ENCODE measurements at places on chromosomes 16 and 17.
A peak's percentile ranks its signal among the peaks of the same experiment; 100 is the strongest.

GRCh38 chr17:38441429-38442061, 13.3 kb downstream of the ARHGAP23 start:
- DNase-seq: no peak

DNA sequence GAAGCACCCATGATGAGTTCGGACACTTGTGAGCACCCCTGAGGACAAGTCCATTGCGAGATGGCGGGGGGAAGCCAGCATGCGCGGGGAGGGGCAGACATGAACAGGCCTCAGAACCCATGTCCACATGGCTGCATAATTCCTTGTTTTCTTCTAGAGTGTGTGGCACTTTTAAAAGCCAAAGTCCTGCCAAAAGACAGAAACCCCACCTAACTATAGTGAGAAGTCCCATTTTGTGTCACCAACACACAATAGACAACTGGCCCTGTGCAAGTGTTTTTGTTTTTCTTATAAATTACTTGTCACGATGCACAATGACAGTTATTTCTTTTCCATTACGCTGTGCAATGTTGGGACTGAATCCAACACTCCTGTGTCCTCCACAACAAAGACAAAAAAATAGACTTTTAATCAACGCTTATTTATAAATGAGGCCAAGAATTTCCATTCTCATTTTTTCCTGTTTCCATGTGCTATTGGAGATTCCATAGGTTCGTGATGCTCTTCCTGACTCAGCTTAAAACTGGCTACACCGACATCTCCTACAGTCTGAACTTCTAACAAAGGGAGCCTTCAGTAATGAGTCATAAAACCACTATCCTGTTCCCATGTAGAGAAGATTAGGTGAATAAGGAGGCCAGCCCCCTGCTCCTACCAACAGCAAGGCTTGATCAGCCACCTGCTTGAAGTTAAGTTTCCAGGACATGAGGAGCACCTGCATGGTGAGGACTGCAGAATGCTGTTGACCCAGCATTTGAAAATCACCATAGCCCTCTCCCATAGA, 98.9 kb downstream of the ZNF423 start:
- DNase-seq: peak; percentile 78

GRCh38 chr16:19410435-19411171, 7.1 kb upstream of the TMC5 start:
- no peak for DNase-seq

GRCh38 chr17:48551596-48552465, 6.9 kb upstream of the HOXB2 start:
- peak; percentile 43 for DNase-seq

DNA sequence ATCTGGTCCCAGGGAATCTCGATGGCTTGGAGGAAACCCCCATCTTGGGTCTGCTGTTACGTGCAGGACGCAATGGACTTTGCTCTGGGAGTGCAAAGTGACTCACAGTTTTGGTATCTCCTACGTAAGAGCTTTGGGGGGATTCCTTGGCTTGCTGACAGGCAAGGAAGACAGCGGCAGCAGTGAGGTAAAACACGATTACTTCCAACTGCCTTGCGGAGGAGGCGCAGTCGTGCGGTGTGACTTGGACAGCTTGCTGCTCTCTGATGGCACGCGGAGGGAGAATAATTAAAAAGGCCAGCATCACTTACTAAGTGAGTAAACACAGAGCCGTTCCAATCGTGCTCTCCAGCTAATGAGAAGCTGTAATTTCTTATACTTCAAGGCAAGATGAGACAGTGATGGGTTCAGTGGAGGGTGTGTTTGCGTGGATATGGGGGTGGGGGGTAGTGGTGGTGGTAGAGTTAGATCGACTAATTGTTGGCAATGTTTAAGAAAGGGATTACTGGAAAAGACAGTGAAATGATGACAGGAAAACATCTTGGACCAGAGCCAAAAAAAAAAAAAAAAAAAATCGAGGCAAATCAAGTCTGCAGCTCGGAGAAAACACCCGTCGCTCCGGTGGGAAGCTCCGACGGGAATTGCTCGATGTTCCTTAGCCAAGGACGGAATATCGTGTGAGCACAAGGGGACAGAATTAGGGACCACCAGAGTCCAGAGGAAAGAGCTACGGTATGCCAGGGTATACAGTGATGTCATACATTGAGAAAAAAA, 184.8 kb upstream of the ZFHX3 start:
- peak; percentile 89 for DNase-seq

DNA sequence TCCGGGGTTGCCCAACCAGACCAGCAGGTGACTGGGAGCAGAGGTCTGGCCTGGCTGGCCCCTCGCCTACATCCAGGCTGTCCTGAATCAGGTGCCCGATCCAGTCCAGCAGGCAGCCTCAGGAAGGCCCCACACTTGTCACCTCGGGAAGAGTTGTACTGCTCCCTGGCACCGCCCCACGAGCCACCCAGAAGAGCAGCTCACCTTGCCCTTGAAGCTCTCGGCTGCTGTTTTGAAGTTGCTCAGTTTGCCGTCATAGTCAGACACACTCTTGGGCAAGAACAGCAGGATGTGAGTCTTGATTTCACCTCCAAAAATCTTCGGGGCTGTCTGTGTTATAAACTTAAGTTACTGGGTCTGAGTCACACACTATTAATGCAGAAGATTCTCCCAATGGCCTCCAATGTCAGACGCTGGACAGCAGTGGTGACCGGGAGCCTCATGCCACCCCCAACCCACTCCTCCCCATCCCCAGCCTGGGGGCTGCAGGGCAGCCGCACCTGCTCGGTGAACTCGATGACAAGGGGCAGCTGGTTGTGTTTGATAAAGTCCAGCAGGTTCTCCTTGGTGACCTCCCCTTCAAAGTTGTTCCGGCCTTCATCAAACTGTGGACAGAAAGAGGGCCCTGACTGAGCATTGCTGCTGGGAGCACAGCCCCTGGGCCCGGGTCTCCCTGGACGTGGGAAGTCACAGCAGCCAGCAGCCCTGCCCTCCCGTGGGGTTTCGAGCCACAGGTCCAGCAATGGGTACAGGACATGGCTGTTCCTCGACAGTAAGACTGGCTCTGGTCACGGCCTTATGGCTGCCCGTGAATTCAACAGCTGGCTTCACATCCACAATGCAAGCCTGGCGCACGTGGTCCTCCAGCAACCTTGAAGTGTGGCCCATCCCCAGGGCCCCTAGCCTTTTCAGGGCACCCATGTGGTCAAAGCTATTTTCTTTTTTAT, 12.2 kb upstream of the PPP1R27 start:
- no peak for DNase-seq

DNA sequence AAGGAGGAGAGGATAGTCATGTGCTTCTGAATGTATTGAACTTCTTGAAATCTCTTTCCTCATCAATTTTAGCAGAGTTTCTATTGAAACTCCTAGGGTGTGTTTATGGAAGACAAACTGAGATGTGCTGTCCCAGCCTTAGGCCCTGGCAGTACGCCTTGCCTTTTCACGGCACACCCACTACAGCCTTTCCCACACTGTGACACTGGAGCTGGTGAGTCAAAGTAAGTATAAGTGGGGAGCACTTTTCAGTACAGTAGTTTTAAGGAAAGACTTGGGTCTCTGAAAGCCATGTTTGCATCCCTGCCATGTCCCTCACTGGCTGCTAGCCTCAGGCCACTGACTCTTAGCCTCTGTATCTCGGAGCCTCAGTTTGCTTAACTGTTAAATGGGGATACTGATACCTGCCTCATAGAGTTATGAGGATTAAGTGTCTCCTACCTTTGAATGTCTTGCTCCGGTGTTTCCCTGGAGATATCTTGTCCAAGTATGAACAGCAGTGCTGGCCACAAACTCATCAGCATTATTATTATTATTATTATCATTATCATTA, 144.7 kb upstream of the CRHR1 start:
- DNase-seq: no peak

DNA sequence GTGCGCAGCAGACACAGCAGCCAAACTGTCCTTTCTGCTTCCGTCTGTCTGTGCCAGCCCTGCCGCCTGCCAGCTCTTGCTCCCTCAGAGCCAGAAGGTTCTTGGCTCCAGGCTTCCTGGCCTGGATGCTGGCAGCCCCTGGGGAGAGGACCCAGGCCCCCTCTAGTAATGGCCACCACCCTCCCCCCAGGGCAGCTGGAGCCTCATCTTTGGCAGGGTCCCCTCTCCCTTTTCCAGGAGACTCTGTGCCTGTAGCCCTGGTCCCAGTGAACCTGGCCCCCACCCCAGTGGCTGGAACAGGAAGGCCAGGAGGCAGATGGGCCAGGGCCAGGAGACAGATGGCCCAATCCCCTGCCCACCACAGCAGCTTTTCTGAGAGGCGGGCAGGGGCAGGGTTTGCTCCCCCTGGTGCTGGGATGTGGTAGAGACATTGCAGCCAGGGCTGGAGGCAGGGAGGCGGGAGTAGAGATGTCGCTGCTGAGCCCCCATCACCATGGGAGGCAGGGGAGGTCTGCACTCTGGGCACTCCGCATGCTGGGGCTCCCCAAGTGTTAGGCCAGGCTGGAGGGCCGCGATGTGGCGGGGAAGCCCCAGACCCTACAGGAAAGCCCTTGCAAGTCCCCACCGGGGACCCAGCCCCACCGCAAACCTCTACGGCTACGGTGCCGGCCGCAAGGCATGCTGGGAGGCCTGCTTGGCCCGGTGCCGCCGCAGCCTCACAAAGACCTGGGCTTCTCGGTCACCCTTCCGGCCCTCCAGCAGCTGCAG, 16.7 kb downstream of the UNC13D start:
- peak; percentile 66 for DNase-seq

- peak; percentile 58 for DNase-seq
These were observed 20.5 kb downstream of the KRT9 start for GRCh38 chr17:41551365-41551764.

GRCh38 chr16:81408409-81408950, 36.1 kb upstream of the CMIP start:
- no peak for DNase-seq

- peak; percentile 34 for DNase-seq
These were observed 77.5 kb downstream of the MRTFB start for GRCh38 chr16:14148569-14148968.

- peak; percentile 21 for DNase-seq
These were observed 17.4 kb upstream of the ERN1 start for GRCh38 chr17:64147110-64148016.

DNA sequence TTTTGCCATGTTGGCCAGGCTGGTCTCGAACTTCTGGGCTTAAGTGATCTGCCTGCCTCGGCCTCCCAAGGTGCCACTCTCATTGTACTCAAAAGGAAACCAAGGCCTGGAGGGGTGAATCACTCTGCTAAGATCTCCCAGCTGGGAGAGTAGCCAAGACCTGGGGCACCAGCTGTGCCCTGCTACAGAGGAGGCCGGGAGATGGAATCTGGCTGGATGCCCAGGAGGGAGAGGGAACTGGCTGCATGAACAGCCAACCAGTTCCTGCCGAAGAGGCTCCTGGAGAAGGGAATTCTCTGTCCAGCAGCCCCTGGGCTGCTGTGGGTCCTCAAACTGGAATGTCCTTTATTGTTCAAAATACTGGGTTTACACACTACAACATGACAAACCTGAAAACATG, 238.7 kb upstream of the CIBAR2 start:
- DNase-seq: peak; percentile 95

GRCh38 chr16:72188541-72188940, 16.6 kb upstream of the PMFBP1 start:
- DNase-seq: no peak

DNA sequence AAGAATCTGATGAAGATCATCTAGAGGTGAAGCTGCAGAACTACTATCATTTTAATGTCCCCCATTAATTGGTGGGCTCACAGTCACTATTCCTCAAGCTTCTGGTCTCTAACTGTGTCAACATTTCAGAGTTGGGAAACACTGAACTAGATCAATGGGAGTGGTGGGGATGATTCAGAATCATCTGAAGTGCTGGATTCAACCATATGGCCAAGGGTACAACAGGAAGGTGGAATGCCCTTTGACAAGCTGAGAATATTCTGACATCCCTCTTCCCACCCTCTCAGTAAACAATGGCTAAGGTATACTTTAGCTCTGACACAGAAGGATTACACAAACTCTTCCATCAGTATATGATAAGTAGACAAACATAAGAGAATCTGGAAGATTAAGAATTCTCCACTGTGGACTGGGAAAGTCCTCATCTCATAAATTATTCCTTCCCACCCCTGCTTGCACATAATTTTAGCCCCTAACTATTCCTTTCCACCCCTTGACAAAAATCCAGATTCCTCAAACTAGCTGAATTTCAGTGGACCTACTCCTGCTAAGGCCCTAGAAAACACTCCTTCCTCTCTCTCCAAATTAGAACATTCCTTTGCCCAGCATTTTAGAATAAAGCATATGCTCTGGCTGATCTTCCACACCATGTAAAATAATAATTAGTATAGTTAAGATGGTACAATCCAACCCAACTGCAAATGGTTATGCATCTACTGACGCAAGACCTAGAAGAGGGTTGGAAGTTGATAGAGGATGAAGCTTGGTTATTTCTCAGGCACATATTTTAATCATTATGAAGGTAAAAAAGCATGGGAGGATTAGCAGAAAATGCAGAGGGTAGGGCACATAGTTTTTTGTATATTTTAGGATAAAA, 16.3 kb upstream of the RFFL start:
- DNase-seq: no peak

DNA sequence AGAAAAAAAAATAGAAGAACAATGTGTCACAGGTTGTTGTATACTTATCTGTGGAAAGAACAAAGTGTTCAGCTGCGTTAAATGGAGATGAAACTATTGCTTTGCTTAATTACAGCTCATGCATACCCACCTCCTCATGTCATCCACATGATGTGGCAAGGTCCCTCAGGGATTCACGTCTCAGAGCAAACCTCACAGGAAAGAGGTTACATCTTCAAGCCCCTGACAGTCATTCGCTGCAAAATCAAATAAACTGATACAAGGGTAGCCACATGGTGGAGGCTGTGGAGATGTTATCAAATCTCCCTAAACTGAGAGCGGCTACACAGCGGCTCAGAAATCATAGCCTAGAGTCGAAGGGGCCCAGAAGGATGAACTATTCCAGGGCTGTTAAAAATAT, 21.1 kb downstream of the GINS3 start:
- no peak for DNase-seq

DNA sequence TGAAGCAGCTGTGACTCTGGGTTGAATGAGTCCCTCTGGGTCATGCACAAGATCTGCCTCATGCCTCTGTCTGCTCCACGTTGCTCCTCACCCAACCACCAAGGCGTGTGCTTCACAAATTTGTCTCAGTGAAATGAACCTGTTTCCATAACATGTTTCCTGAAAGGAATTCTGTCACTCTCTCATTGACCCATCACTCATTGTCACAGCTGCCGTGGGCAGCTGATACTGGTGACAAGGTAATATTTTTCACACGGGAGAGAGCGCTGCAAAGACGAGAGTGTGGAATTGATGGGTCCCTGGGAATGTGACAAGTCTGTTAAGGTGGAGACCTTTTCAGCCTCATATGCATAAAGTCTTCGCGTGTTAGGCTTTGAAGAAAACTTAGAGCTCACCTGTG, 391.4 kb downstream of the CPPED1 start:
- no peak for DNase-seq

DNA sequence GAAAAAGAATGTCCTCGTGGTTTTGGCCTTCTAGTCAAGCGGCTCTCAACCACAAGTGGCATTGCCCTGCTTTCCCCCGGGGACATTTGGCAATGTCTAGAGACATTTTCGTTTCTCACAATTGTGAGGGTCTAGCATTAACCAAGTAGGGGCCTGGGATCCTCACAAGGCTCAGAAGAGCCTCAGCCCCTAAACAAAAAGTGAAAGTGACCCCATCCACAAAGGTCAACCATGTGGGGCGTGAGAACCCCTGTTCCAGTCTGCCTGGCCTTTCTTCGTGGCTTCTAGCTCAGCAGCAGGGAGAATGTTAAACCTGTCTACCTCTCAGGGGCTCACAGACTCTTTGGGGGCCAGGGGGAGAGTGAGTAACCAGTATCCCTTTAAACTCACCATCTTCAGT, 4.8 kb upstream of the RPL38 start:
- no peak for DNase-seq

GRCh38 chr16:56936491-56936890, 4.5 kb downstream of the HERPUD1 start:
- peak; percentile 69 for DNase-seq
